ENCODE measurements at places on chromosomes 3 and 15.

- no peak for DNase-seq
Measured at GRCh38 chr3:78917536-78917935, 850.3 kb downstream of the ROBO1 start.

- DNase-seq, result no peak
Measured at GRCh38 chr3:37319784-37320183, 145.4 kb upstream of the LRRFIP2 start.

DNA sequence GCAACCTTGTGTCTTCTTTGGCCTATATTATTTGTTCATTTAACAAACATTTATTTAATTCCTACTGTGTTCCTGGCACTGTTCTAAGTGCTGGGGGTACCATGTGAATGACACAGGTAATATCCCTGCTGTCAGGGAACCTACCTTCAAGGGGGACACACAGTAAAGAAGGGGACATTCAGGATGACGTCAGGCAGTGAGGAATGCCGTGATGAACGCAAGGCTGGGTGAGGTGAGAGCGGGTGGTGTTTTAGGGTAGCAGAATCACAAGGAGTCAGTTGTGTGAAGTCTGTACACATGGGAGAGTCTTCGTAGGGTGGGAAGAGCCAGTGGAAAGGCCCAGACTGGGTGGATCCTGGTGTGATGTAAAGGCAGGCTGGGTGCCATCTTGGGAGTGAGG is 1.7 kb upstream of the FAM107A start:
- DNase-seq, result no peak

GRCh38 chr3:10743366-10744097 is 72.5 kb upstream of the SLC6A11 start:
- DNase-seq, result no peak

GRCh38 chr3:14093831-14094230 is 30.8 kb downstream of the CHCHD4 start:
- DNase-seq, result no peak

GRCh38 chr3:172254542-172254941 is 193.7 kb downstream of the GHSR start:
- DNase-seq, result no peak

- DNase-seq, result peak; percentile 70
Measured at GRCh38 chr15:59532770-59533379, 78.7 kb upstream of the GCNT3 start.

- no peak for DNase-seq
Measured at GRCh38 chr3:77052733-77053670, 13.1 kb downstream of the ROBO2 start.

Data from NB4 (cell line).